Colonic mucosa (tissue), 4 donors: ENCODE measurements at places on chromosomes 1 and 21. TPM values are rescaled to one million over a fixed set of nuclear protein-coding genes. Genes with fewer than 3 reads are reported as not detected.

- DNase-seq, result peak; percentile 86
These were observed 71.6 kb downstream of the SH3BGR start for GRCh38 chr21:39523399-39523798.

GRCh38 chr1:39490596-39491145 is 765 bp upstream of the BMP8A start:
- DNase-seq, result peak; percentile 32

The CELA3B gene
- 0.42 TPM for total RNA-seq

- no peak for DNase-seq
These were observed 425.3 kb downstream of the DUSP10 start for GRCh38 chr1:221316491-221317056.

- no peak for DNase-seq
These were observed 26.1 kb downstream of the MAN1C1 start for GRCh38 chr1:25642574-25643108.

DNA sequence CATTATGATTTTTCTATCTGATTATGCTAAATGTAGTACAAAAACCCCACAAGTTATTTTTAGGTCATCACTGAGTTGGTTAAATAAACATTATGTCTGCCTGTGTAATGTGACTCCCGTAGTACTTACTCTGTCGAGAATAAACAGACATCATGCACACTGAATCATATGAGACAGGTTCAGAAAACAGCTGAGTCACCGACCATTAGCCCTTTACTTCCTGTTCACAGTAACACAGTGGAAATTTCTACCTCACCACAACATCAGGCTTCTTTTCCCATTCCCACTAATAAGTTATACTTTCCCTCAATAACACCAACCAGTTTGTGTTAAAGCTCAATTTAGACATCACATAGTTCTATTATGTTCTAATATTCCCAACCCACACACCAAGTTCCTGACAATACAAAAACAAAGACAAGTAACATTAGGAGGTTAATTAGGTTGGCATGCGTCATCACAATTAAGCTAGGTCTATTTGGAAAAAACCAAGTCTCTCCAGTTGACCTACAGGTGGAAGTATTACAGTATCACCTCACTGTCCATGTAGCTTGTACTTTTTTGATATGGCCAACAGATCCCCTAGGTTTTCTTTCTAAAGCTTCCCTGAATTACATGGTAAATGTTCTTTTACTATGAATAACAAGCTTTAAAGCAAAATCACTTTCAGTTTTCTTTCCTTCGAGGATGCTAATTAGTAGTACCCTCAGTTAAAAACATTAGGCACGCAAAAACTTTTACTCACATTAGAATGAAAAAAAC is 154.2 kb downstream of the EIF4G3 start:
- DNase-seq, result peak; percentile 72

The ILDR2 gene
- total RNA-seq, result 2.7 TPM

- no peak for DNase-seq
These were observed 56.1 kb downstream of the LMX1A start for GRCh38 chr1:165300400-165300903.

GRCh38 chr1:204574865-204575163 is 58.6 kb downstream of the MDM4 start:
- DNase-seq, result no peak

DNA sequence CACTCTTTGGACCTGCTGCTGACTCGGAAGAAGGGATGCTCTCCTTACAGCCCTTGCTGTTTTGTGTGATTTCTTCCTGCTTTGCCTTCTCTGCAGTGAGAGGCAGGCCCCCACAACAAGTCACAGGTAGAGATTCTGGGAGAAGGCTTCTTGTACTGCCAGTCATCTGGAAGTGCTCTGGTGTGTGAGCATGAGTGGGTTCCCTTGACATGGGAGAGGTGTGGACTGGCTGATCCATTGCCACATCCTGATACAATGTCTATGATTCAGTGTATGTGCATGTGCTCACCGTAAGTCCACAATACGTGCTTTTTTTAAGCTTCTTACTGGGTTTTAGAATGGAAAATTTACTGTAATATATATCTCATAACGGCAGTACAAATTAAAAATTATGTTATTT is 46.0 kb upstream of the PLA2G4A start:
- no peak for DNase-seq

The MSH4 gene
- total RNA-seq, result 0.16 TPM

- DNase-seq, result peak; percentile 42
These were observed 20.3 kb downstream of the TSPAN2 start for GRCh38 chr1:115068826-115069585.

The KRTAP6-1 gene
- total RNA-seq, result not detected

The C4BPB gene
- total RNA-seq, result 9.6 TPM

DNA sequence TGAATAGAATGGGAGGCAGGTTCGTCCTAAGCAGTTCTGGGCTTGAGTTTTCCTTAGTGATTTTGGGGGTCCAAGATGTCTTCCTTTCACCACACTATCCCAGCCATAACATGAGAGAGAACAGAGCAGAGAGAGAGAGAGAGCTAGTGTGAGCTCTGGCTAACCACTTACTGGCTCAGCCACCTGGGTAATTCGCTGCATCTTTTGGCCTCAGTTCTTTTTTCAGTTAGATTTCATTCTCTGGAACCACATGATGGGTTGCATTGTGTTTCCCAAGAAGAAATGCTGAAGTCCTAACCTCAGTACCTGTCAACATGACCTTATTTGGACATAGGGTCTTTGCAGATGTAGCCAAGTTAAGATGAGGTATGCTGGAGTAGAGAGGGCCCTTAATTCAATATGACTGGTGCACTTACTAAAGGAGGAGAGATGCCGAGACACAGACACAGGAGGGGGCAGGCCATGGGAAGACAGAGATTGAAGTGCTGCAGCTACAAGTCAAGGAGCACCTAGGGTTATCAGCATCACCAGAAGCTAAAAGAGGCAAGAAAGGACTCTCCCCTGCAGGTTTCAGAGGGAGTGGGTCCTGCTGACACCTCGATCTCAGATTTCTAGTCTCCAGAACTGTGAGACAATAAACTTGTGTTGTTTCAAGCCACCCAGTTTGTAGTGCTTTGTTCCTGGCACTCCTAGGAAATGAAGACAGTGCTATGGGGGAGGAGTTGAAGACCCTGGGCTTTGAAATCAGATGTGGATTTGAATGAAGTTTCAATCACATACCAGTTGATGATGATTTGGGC is 26.2 kb upstream of the TARBP1 start:
- no peak for DNase-seq

DNA sequence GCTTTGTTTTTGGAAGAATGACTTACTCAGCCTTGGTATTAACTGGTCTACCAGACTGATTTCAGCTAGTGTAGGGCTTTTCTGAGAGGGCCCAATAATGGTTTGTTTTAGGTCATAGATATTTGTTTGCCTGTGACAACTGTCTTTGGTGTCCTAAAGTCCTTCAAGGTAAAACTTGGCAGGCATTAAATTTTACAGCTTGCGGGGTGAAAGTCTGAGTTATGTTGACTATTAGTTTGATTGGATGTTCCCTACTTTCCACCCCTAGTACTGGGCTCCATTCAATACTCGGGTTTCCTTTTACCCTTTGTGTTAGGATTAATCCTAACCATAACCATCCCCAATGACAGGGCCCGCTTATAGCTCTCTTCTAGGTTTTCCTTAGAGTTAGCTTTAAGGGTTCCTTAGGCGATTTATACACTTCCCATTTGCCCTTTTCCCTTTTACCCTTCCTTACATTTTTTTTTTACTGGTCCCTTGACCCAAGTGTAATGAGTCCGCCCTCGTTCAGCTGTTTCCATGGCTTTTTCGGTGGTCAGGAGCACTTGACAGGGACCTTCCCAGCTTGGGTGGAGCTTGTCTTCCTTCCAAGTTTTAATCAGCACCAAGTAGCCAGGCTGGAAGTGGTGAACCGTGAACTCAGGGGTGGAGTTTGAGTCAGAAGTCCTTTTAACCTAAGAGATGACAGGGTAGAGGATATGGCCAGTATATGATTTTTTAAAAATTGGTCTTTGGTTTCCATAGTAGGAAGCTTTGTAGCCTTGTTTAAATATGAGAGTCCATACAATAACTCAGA is 28.5 kb upstream of the LCE5A start:
- DNase-seq, result peak; percentile 22

DNA sequence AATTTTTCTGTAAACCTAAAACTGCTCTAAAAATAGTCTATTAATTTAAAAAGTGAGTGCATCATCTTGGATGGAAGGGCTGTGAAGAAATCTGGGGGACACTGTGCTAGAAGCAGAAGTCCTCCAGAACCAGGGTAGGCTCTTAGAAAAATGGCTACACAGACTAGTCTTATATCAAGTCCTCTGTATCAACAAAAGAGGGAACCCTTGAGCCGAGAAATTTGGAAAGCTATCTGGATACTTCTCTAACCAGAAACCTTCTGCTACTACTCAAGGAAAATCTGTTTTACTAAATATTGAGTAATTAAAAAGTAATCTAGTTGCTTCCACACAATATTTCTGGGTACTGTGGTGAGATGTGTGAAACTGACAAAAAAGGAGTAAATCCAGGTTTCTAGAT is 92.1 kb downstream of the WDR3 start:
- DNase-seq, result no peak

- peak; percentile 70 for DNase-seq
These were observed at the start of gene ZNF496 for GRCh38 chr1:247331525-247332214. ZNF496 (minus strand) TSS chr1:247331867; CDS start chr1:247329578, 2,289 bp downstream.

- no peak for DNase-seq
These were observed 12.1 kb downstream of the TRIM46 start for GRCh38 chr1:155185783-155186066.

DNA sequence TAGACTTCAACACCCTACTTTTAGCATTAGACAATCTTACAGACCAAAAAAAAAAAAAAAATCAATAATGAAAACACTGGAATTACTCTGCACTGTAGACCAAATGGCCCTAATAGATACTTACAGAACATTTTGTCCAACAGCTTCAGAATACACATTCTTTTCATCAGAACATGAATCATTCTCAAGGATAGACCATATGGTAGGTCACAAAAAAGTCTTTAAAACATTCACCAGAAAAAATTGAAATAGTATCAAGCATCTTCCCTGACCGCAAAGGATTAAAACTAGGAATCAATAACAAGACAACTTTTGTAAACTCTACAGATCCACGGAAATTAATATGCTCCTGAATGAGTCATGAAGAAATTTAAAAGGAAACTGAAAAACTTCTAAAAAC is 22.5 kb downstream of the ZNF670 start:
- no peak for DNase-seq

GRCh38 chr21:17389311-17389710 is 123.5 kb upstream of the CXADR start:
- DNase-seq, result no peak

GRCh38 chr1:162200096-162200847 is 130.8 kb downstream of the NOS1AP start:
- DNase-seq, result no peak

DNA sequence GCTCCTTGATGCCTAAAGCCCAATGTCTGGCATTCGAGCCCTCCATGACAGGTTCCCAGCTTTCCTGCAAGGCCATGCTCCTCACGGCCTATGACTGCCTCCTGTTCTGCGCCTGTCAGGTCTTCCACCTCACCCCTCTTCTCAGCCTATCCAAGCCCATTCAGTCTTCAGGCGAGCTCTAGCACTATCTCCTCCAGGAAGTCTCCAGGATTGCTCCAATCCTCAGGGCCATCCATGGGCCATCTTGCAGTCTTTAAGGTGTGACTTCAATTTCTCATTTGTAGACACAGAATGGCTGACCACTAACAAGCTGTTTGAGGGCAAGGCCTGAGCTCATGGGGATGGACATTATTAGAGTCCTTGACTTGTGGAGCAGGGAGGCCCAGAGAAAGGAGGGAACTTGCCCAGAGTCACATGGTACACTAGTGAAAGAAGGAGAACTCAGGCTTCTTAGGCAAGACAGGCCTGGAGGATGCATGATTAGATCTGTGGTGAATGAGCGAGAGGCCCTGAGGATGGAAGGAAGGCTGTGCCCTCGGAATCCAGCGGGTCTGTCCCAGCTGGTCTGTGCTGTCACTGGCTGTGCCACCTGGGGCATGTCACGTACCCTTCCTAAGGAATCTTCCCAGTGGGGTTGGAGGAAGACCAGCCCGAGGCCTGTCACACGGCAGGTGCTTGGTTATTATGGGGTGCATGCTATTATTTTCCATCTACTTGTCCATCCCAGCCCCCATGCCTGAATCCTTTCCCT is 1.2 kb upstream of the ACOT11 start:
- DNase-seq, result no peak

DNA sequence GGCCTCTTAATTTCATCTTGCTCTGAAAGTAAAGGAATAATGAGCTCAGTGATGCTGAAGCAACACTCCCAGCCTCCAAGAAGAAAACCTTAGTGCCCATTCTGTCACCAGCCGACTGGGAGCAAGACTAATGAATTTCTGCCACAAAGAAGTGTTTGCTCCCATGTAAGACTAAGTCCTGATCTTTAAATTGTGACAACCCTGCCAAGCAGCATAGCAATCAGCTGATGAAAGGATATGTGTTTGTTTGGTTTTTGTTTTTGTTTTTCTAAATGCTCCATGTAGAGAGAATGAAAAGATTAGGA is 113.7 kb upstream of the PALMD start:
- no peak for DNase-seq

- DNase-seq, result no peak
These were observed 934.2 kb downstream of the TTLL7 start for GRCh38 chr1:83064589-83065242.

GRCh38 chr1:156090840-156091188 is 8.5 kb upstream of the MEX3A start:
- DNase-seq, result peak; percentile 92

The KCNT2 gene
- 0.56 TPM for total RNA-seq

The HSPA13 gene
- 13.2 TPM for total RNA-seq

The CYP4A11 gene
- not detected for total RNA-seq

DNA sequence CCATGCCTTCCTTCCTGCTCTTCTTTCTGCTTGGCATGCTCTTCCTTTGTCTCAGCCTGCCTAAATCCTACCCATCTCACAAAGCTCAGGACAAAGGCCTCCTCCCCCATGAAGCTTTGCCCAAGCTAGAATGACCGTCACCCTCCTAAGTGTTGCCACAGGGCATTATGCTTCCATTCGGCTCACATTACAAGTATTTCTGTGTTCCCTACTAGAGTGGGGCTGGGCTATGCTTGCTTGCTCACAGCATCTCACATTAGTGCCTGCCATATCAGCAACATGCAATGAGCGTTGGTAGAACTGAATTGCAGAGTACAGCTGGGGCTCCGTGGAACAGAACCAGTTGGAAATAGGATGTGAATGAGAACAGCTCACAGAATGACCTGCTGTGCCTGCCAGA is 82.8 kb downstream of the CD58 start:
- DNase-seq, result no peak

The TNFSF18 gene
- not detected for total RNA-seq

GRCh38 chr21:25895565-25896205 is 160.9 kb downstream of the GABPA start:
- no peak for DNase-seq
